ENCODE measurements at places on chromosomes 1 and 21.

- no peak for ATAC-seq
Measured at GRCh38 chr1:9111357-9111691, 17.6 kb downstream of the GPR157 start.

DNA sequence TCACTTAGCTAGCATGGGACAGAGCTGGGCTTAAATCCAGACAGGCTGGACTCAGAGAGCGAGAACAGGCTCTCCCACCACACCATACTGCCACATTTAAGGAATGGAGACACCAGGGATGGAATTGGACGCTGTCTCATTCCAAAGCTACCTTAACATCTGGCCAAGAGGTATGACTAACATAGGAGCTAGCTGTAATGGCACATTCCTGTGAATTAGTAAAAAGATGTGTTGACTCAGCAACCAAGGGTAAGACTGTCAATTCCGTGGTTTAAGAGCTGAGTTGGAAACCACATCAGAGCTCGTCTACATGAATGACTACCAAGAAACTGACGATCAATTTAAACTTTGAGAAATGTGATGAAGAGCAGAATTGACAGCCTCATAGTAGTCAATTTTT is 8.3 kb upstream of the TNFRSF9 start:
- peak; percentile 64 for ATAC-seq

DNA sequence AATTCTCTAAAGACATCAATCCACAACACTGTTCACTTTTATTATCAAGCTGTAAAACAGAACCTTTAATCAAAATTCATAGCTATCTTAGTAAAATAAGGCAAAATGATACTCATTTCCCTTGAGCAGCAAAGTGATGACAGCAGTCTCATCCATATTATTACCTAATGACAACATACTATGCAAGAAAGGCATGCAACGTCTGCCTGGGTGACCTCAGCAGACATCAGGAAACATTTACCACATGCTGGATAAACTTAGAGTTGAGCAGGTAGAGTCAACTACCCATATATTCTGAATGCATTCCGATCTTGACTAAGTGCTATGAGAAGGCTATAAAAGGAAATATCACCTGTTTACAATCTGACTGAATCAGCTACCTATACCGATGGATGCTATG is 145.1 kb downstream of the SIPA1L2 start:
- ATAC-seq, result no peak

GRCh38 chr21:15943009-15943666 is 213.4 kb downstream of the USP25 start:
- ATAC-seq, result no peak

GRCh38 chr1:37479255-37480124 is 5.1 kb downstream of the ZC3H12A start:
- peak; percentile 19 for ATAC-seq

- ATAC-seq, result no peak
Measured at GRCh38 chr1:23466423-23466989, 17.5 kb downstream of the ASAP3 start.

GRCh38 chr1:39623053-39623452 is 16.4 kb downstream of the HEYL start:
- ATAC-seq, result no peak

DNA sequence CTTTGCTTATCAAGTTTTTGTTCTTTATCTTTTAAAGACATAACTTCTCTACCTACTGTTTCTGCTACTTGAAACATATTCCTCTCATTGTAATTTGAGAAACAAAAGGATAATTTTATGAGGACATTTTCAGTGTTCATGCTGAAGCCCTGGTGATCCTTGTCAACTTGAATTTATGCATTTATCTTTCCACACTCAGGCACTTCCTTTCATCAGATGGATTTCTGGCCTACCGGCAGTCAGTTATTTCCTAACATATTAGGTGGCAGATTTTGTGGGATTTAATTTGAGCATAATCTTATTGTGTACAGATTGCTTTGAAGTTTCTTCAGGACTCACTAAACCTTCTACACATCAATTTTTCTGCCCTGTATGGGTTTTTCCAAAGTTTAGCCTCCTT is 75.0 kb downstream of the RGL1 start:
- ATAC-seq, result no peak

GRCh38 chr1:213136190-213136917 is 85.3 kb downstream of the RPS6KC1 start:
- no peak for ATAC-seq

DNA sequence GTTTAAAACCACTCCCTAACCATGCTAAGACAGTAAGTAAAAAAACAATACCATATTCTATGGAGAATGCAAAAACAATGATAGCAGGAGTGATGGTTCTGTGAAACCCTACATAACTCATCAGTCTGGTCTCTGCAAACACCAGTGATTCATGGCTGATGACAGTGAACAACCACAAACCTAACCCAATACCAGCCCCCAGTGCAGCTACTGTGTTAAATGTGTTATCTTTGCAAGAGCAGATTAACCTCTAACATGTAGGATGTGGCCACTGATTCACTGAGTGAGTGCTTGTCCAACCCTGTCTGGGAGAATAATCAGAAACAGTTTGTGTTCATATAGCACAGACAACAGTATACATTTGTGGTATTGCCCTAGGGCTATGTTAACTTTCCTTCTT is 100.2 kb upstream of the COG2 start:
- ATAC-seq, result no peak

DNA sequence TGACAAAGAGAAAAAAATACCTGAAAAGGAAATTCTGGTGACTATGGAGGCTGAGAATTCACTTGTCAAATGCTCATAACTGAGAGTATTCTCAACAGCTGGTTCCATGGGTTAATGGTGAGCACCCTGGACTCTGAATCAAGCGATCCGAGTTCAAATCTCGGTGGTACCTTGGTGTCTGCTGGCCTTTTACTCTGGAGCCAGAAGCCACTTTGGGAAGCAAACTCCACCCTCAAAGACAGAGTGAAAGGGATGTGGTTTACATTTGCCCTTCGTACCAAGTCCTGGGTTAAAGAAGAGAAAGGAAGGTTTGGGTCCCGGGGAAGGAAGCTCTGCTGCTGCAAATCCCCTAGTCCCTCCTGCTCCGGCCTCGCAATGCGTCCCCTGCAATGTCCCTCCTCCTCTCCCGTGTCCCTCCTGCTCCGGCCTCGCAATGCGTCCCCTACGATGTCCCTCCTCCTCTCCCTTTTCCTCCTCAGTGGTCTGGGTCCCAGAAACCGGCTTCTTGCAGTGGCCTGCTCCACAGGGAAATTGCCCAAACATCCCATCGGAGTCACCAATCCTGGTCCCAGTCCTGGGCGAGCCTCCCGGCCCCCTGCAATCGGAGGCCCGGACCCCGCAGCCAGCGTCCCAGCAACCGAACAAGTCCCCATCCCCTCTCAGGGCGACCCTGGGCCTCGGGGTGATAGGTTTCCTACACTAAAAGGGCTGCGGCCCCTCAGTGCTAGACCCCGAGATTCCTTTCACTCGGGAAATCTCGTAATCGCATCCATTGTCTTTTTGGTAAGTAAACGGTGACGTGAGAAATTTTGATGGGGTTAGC is 129.4 kb downstream of the PPIAL4G start:
- peak; percentile 37 for ATAC-seq

- no peak for ATAC-seq
Measured at GRCh38 chr1:9629445-9630201, 21.9 kb upstream of the PIK3CD start.

DNA sequence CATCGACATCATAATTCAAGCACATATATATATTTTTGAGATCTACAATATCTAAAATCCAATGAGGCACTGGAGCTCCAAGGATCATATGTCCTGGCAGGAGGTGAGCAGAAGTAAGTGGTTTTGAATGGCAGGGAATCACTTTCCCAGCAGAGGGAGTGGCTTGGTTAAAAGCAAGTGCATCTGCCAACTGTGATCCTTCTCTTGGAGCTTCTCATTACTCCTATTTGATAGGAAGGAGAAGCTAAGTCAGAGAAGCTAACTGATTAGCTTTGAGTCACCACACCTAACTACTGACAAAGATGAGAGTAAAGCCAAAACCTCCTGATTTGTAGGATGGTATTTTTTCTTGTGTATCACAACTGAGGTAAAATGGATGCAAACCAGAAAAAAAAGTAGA is 55.0 kb downstream of the ALG14 start:
- ATAC-seq, result peak; percentile 32

- ATAC-seq, result peak; percentile 38
Measured at GRCh38 chr1:169326261-169326955, 41.2 kb downstream of the NME7 start.

GRCh38 chr1:53393325-53393792 is 65.5 kb upstream of the LRP8 start:
- ATAC-seq, result peak; percentile 98

DNA sequence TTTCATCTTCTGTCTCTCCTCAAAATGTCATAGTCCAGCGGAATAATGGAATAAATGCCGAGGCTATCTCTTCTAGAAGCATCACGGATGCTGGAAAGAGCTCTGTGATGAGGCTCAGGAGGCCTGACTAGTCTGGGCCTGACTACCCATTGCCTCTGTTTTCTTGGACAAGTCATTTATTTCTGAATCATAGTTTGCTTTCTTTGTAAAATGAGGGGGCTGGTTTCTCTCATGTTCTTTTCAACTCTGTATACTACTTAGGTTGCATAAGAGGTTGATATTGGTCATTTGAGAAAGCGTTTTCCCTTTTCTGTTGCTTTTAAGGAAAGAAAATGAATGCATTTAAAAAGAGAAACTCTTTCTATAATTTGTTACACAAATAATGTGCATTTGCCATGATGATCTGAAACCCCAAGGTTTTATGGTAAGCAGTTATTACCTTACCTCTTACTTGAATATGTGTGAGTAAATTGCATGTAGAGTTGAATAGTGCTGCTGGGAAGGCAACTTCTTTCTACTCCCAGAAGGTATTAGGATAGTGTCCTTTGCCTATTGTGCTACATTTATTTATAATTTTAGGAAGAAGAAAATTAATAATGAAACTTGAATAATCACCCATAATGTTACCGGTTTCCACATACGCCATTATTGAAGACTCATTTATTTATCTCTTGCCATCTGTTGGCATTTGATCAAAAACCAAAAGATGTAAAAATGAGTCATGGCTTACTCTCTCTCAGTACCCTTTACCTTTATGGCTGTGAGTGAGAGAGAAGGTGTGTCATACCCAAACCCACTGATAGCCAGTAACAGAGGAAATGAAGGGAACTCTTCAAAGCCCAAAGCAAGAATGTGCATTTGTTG is 179.1 kb downstream of the FASLG start:
- ATAC-seq, result peak; percentile 29

DNA sequence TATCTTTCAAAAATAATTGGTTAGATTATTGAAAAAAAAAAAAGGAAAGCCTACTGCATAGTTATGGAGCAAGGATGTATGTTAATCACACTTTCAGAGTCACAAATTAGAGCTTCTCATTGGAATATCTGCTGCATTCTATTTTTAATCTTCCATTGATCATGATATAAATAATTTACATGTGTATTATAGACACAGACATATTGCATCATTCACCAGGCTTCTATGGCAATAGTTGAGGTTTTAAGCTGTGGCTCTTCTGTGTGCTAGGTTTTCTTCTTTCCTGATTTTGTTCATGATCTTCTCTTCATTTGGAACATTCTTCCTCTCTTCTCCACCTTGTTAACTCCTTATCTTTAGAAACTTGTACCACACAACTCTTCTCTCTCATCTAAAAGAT is 123.2 kb upstream of the HMCN1 start:
- no peak for ATAC-seq

DNA sequence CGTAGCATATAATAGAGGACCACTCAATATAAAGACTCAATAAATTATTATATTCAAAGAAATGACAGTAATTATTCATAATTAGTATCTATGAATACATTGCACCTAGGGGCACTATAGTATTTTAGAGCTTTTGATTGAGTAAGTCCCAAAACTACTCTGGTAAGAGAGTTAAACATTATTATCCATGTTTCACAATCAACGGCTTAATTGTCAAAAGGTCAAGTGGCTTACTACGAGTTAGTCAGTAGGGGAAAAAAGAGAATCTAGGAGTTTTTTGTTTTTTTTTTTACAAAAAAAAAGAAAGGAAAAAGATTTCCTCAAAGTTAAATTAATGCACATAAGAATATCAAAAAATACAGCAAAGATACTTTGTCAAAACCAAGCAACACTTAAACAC is 20.4 kb upstream of the LAMC1 start:
- no peak for ATAC-seq

- ATAC-seq, result no peak
Measured at GRCh38 chr21:14766241-14766640, 220.1 kb upstream of the SAMSN1 start.

- ATAC-seq, result peak; percentile 100
Measured at GRCh38 chr1:54581621-54582035, 33.6 kb downstream of the ACOT11 start.

GRCh38 chr1:53242381-53242780 is 4.1 kb upstream of the MAGOH start:
- ATAC-seq, result no peak

- ATAC-seq, result no peak
Measured at GRCh38 chr1:101957771-101958170, 39.0 kb downstream of the OLFM3 start.

- no peak for ATAC-seq
Measured at GRCh38 chr1:24870551-24871195, 59.4 kb downstream of the RUNX3 start.

DNA sequence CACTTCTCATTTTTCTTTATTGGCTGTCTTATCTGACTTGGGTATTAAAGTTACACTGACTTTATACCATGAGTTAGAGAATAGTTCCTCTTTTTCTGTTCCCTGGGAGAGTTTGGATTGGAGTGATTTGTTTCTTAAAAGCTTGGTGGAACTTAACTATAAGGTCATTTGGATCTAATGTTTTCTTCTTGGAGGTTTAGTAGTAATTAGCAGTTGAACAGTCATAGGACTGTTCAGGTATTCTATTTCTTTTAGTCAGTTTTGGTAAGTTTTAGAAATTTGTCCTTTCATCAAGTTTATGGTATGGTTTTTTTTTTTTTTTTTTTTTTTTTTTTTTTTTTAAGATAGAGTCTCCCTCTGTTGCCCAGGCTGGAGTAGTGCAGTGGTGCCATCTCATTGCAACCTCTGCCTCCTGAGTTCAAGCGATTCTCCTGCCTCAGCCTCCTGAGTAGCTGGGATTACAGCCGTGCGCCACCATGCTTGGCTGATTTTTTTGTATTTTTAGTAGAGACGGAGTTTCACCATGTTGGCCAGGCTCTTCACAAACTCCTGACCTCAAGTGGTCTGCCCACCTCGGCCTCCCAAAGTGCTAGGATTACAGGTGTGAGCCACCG is 6.3 kb downstream of the TTC3 start:
- ATAC-seq, result no peak

DNA sequence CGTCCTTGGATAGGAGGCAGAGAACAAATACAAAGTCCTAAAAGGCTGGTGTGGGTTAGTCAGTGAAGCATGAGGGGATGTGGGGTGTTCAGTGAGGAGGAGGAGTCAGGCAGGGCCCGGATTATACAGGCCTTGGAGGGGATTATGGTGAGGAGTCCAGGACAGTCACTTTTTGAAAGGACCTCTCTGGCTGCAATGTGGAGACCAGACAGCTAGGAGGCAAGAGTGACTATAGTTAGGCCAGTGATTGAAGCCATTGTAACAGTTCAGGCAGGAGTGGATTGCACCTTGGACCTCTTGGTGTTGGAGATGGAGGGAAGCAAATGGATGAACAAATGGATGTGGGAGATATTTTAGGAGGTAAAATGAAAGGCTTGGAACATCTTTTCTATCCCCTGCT is 115.8 kb downstream of the C1orf94 start:
- ATAC-seq, result no peak
